ENCODE measurements at places on chromosomes 1 and 21. TPM values are rescaled to one million over a fixed set of nuclear protein-coding genes. Genes with fewer than 3 reads are reported as not detected.
A peak's percentile ranks its signal among the peaks of the same experiment; 100 is the strongest.

- DNase-seq: no peak
Measured at GRCh38 chr1:191889623-191890003, 268.6 kb upstream of the RGS18 start.

Gene ZNF593OS
- not detected for total RNA-seq

DNA sequence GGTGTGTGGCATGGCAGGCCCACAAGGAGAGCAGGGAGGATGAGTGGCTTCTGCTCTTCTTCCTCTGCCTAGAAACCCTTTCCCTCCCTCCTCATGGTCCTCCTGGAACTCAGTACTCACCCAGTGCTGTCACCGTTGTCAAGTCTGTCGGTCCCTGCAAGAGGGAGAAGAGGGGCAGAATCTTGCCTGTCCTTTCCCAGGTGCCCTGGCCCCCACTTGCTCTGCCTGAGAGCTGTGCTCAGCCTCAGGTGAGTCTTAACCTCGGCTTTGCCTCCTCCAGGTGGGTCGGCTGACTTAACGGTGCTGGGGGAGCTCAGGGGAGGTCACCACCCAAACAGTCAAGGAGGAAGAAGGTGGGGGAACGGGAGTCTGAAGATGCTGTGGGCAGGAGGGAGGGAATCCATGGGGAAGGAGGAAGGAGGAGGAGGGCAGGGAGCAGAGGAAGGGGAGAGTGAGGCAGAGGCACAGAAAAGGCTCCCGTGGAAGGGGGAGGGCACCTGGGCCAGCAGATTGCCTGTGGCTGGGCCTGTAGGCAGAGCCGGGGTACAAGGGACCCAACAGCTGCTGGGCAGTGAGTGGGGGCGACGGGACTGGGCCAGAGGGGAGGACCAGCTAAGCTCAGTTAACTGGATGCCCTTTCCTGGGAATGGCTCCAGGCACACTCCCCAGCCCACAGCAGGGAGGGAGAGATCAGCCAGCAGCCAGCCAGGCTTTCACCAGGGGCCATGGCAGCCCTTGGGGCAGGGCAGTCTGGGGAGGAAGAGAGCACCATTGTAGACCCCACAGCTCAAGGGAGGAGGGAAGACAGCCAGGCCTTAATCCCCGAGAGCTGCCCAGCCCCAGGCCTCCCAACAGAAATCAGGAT, 26.3 kb downstream of the CTNNBIP1 start:
- DNase-seq: peak; percentile 80

- DNase-seq: no peak
Measured at GRCh38 chr1:229226796-229227195, 44.1 kb upstream of the RAB4A start.

Gene LEMD1
- total RNA-seq: 1.5 TPM

DNA sequence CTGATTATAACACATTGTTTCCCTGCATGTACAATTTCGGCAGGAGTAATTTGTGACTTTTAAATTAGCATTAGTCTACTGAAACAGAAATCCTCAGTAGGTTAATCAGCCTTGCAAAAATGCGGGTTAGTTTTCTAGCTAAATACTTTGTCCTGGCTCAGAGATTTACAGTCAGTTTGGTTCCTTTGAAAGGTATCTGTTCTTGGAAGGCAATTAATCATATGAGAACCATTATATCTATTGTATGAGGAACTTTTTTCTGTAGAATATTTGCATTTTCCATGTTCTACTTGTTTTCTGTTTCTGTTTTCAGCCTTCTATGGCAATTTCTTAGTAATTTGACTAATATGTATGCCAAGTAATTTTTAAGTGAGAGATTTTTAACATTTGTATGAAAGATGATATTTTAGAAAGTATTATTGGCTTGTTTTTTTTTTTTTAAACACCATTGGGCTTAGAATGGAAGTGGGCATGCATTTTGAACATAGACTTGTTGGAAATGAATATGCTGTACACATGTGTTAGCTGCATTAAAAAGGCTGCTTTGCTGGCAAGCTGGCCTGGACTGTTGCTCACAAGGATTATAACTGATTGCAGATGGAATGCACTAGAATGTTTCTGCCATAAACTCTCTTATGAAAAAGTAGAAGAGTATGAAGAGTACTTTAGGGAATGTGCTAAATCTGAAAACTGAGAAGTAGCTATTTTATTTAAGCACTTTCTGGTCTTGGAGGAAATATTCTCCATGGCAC, 26.2 kb downstream of the KIF1B start:
- no peak for DNase-seq

DNA sequence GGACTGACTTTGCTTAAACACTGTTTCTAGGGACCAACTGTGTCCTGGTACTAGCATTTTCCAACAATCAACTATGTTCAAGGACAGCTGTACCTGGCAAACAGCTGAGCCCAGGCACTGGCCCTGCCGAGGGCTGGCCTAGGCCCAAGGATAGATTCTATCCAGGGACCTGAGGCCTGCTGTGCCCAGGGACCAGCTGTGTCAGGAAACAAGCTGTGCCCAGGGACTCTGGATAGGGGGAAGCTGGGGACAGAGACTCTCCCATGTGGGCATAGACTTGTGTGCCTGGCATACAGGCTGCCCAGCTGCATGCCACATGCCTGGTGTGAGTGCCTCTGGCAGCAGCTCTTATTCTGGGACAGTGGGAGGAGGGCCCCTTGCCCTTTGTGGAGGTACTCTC, 38.1 kb upstream of the POU3F1 start:
- peak; percentile 40 for DNase-seq

DNA sequence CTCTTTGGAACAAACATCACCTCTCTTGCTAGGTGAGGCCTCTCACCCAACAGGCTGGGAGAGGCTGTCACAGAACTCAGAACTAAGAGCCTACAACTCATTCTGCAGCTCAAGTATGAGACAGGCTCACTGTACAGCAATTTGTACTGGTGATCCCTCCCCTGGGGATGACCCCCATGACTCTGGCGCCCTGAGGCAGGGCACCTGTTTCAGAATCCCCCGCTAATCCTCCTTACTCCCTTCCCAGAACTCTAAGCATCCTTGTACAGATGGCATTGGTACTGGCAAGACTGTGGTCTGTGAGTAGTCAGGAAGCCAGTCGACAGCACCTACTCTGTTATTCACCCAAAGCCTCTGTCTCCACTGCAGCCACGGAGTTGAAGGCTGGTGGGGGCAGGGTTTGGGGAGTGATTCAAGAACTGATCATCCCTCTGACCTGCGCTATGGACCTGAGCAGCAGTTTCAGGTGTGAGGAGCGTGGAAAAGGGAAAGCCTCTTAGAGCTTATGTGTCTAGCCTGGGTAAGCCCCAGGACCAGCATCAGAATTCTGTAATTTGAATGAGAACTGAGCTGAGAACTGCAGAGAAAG, 655.5 kb downstream of the KIF26B start:
- peak; percentile 83 for DNase-seq

DNA sequence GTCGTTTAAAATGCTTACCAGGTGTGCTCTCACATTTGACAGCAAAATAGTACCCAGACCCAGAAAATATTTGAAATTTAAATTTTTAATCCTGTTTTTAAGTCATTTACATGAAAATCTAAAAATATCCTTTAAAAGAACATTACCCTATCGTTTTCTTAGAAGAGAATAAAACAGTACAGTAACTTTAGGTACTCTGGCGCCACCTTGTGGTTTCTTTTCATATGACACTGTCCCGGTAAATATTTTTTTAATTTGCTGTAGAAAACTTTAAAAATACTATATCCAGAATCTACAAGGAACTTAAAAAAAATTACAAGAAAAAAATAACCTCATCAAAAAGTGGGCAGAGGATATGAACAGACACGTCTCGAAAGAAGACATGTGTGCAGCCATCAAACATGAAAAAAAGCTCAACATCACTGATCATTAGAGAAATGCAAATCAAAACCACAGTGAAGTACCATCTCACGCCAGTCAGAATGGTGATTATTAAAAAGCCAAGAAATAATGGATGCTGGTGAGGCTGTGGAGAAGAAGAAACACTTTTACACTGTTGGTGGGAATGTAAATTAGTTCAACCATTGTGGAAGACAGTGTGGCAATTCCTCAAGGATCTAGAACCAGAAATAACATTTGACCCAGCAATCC, 129.2 kb downstream of the RGS21 start:
- DNase-seq: peak; percentile 48

Gene S1PR1
- total RNA-seq: 22.4 TPM

- DNase-seq: no peak
Measured at GRCh38 chr1:206496131-206496793, 11.1 kb upstream of the RASSF5 start.

DNA sequence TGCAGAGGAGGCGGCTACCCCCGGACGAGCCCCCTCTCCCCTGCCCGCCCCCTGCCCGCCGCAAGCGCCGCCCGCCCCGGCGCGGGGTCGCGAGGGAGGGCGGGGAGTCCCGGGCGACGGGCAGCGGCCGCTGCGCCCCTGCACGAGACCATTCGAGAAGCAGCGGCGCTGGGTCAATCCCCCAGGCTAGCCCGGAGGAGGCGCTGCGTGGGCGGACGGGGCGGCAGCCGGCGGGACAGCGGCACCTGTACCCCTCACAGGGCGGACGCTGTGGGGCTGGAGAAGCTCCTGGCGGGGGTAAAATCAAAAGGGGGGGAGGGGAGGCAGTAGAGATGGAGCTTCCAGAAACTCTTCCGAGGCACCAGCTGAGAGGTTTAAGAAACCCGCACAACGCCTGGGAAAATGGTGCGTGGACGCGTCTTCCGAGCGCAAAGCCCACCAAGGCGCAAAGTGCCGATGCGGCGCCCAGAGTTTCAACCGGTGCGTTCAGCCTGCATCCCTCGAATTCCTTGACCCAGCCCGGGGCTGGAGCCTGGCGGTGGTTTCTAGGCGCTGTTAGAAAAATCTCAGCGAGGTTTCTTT, at the start of gene PLPPR5:
Gene PLPPR5, minus strand, starts transcription at position 1 of the 582 bp plus-strand sequence. CDS start 190 bp downstream, outside the sequence.
- peak; percentile 3 for DNase-seq

DNA sequence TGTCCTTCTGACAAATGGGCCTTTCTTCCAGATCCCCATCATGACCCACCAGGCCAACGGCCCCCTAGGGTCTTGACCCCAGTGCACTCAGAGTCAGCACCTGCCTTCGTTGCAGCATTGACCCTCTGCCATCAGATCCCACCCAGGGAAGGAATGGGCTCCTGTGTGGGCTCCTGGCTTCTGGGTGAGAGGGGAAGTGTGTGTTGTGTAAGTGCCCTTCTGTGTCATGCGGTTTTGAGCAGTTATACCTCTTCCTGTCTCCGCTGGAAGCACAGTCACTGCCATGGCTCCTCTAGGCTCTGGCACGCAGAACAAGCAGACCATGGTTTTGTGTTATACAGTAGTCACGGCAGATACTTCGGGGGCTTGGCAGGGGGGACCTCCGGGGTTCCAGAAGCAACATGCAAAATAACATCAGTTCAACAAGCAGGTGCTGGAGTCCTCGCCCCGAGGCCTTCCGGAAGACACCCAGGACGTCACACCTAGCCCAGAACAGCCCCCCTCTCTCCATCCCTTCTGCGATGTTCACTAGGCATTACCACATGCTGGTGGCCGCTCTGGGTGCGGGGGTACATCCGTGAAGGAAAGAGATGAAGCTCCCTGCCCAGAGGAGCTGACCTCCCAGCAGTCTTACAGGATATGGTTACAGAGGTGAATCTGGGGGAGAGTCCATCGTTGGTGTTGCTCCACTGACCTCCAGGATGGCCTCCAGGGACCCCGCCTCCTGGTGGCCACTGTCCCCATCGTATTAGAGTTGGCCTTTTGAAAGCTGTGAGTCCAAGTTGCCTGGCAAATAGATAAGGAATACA, 17.4 kb upstream of the KCNAB2 start:
- no peak for DNase-seq

DNA sequence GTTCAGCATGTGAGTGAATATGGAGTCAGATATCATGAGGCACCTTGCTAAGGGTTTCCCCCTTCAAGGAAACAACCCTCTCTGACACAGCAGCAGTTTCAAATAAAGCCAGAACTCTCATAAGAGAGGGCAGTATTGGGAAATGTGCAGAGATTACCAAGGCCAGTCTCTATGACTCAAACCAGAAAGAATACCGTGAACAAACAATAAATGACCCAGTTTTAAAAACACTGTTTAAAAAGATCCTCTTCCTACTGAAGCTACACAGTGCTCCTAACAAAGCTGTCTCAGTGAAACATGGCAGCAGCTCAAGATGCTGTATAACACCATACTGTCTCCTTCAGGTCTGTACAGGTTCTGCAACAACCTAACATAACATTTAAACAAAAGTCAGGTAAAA, 102.6 kb downstream of the KIAA0319L start:
- DNase-seq: no peak

Gene CACNA1E
- 0.02 TPM for total RNA-seq

- peak; percentile 43 for DNase-seq
Measured at GRCh38 chr1:202806845-202807450, 1.3 kb downstream of the KDM5B start.

- no peak for DNase-seq
Measured at GRCh38 chr1:204544321-204544720, 28.1 kb downstream of the MDM4 start.

GRCh38 chr1:30748098-30748698, 9.4 kb downstream of the LAPTM5 start:
- DNase-seq: peak; percentile 88

DNA sequence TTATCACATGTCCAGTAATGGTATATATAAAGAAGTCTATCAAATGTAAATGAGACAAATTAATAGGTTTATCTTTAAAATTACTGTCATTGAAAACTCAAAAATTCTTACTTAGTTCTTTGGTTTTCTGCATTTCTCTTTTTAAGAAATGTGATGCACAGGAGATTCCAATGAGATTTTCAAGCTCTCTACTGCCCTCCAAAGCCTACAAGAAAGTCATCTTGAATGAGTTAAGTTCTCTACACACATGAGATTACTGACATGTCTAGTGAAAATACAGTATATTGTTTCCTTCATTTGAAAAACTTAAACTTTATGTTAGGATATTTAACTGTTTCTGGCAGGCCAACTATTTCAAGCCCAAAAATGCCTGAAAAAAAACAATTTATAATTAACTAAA, 68.8 kb downstream of the ITGB3BP start:
- no peak for DNase-seq

Gene OR2T33
- total RNA-seq: not detected

Gene GGPS1
- 20.7 TPM for total RNA-seq

GRCh38 chr1:167860231-167860923, 53.6 kb downstream of the ADCY10 start:
- DNase-seq: no peak

DNA sequence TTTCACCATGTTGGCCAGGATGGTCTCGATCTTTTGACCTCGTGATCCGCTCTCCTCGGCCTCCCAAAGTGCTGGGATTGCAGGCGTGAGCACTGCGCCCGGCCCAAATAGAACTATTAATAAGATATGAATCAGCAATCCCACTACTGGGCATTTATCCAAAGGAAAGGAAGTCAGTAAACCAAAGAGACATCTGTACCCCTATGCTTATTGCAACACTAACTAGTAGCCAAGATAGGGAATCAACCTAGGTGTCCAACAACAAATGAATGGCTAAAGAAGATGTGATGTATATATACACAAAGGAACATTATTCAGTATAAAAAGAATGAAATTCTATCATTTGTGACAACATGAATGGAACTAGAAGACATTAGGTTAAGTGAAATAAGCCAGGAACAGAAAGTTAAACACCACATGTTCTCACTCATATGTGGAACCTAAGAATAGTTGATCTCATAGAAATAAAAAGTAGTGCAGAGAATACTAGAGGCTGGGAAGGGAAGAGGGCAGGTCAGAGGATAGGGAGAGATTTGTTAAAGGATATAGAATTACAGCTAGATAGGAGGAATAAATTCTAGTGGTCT, 48.8 kb downstream of the XPR1 start:
- DNase-seq: no peak

GRCh38 chr1:223631956-223632355, 33.5 kb downstream of the CAPN8 start:
- DNase-seq: no peak

Measured in SJCRH30 (cell line).